D341Med (cell line): ENCODE measurements at places on chromosomes 11 and 22.

GRCh38 chr22:49678137-49678841 is 149.4 kb downstream of the BRD1 start:
- peak; percentile 16 for DNase-seq

- no peak for DNase-seq
These were observed 132.4 kb downstream of the RBFOX2 start for GRCh38 chr22:35896111-35896705.

GRCh38 chr11:69156673-69157155 is 979 bp downstream of the SMIM38 start:
- DNase-seq: no peak

GRCh38 chr22:43131773-43132501 is 11.3 kb downstream of the MCAT start:
- no peak for DNase-seq

DNA sequence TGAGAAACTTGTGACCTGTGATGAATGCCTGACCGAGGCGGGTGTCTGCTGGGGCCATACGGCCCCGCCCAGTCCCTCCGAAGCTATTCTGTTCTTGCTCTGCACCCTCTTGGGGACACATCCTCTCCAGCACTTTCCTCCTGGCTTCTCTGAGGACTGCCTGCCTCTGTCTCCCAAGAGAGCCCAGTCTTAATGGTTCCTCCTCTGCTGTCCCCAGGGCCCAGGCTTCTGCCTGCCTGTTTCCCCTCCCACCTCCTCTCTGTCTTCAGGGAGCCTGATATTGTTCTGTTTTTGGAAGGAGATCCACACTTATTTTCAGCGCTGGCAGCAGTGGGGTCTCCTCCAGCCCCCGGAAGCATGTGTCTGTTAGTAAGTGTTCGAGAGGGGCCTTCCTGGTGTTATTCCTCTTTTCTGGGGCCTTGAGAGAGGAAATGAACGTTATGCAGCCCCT is 18.7 kb downstream of the SYNGR1 start:
- peak; percentile 68 for DNase-seq

DNA sequence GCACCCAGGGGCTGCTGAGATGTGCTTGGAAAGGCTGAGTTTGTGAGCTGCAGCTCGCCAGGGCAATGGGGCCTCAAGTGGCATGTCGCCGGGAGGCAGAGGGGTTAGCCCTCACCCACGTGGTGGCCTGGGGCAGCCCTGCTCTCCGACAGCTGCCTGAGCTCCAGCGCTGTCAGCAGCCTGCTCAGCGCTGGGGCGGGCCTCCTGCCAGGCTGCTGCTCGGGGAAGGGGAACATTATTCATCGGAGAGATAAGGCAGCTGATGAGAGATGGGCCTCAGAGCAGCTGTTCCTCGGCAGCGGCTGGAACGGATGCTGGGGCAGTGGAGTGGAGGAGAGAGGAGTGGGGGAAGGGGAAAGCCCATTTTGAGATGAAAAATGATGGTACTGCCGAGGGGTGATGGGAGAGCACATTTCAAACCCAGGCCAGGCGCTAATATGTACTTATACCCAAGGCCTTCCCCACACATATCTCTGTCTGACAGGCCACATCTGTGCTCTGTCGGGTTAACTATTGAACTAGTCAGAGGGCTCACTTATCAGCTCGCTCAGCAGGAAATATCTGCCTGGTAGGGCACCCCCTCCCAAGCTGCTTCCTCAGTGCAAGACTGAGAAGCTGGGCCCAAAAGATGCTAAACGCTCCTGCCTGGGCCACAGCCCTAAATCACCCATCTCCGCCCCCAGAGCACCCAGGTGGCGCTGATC is 79.5 kb downstream of the TIMP3 start:
- DNase-seq: no peak

DNA sequence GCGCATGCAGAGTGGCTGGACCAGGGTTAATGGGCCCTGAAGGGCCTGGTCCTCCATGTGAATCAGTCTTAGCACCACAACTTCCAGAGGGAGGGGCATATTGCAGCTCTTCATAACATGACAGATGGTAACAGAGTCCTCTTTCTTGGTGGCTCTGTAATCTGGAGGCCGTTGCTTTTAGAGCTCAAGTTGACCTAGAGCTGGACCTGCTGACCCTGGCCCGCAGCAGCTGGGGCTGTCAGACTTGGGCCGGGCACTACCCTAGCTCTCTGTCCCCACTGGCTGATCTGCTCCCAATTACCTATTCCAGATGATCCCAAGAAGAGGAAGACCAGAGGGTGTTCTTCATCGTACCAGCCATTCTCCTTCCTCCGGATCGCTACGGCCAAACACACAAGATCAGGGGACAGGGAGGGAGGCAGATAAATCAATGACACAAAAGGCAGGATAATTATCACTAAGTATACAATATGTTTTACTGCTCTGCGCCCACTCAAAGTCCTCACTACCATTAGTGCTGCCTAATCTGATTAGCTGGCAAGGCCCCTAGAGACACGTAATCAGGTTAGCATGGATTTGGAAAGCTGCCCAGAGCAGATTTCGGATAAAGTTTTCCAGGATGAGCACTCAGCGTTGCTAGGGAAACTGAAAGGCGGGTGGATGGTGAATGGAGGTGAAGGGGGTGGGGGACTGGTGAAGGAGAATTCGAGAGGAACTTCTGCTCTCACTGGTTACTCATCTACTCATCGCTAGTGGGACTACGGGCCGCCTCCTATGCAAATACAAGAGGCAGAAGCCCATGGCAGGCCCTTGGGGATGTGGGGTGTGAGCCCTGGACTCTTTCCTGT is 64.5 kb upstream of the PHOX2A start:
- peak; percentile 85 for DNase-seq

GRCh38 chr22:31344578-31345330 is 1.4 kb downstream of the PATZ1 start:
- no peak for DNase-seq

GRCh38 chr11:47955061-47955755 is 25.2 kb upstream of the PTPRJ start:
- DNase-seq: no peak

- no peak for DNase-seq
These were observed 11.9 kb downstream of the HIRA start for GRCh38 chr22:19419464-19420178.

- no peak for DNase-seq
These were observed 31.0 kb downstream of the IGSF9B start for GRCh38 chr11:133925756-133926155.

GRCh38 chr22:38353701-38354100 is 36.5 kb upstream of the CSNK1E start:
- DNase-seq: no peak

DNA sequence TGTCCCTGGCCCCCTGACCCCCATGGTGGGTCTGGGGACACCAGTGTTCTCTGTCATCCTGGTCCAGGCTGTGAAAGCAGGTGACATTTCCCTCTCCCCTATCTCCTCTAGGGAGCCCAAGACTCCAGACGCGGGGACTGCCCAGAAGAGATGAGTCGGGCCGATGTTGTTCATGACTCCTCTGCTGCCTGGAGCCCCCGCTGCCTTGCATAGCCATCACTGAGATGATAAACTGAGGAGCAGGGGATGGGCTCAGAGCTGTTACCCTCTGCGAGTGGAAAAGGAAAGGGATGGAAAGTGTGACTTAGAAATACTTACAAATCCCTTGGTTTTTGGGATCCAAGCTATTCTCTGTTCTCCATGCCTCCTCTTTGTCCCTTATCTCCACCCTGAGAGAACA is 209.6 kb downstream of the DSCAML1 start:
- no peak for DNase-seq

- no peak for DNase-seq
These were observed 6.6 kb downstream of the ARRB1 start for GRCh38 chr11:75344761-75345454.

DNA sequence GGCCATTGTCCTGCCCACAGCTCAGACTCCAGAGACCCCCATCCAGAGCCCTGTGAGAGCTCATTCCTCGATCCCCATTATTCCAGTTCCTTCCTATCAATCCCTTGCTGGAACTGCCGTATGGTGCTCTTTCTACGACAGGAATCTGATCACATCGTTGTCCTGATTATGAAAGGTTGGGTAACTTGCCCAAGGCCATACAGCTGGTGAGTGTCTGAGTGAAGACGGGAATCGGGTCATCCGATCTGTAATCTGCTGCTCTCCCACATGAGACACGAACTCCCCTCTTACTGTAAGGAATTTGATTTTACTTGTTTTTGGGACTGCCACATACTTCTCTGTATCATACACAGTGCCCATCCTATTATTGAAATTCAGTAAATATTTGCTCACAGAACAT is 149.1 kb downstream of the OPCML start:
- no peak for DNase-seq

DNA sequence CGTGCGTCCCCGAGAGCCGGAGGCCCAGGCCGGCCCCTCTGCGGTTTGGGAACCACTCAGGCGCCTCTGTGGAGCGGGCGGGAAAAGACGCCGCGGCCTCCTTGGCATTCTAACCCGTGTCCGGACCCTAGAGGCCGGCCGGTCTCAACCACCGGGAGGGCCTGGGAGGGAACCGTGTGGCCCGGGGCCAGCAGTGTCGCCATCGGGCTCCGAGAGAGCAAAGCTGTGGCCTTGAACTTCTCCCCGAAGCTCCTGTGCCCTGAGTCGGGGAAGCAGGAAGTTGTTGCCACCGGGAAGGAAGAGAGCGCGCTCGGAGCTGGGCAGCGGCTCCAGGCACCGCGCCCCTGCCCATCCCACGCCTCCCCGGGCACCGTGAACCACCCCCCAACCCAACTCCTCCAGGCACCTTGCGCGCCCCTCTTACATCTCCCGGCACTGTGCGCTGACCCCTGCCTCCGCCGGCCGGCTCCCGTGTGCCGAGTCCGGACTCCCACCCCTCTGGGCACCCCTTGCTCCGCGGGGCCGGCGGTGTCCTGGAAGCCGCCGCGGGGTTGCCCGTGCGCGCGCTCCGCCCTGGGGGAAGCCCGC is 80.0 kb upstream of the PPARA start:
- DNase-seq: peak; percentile 49

DNA sequence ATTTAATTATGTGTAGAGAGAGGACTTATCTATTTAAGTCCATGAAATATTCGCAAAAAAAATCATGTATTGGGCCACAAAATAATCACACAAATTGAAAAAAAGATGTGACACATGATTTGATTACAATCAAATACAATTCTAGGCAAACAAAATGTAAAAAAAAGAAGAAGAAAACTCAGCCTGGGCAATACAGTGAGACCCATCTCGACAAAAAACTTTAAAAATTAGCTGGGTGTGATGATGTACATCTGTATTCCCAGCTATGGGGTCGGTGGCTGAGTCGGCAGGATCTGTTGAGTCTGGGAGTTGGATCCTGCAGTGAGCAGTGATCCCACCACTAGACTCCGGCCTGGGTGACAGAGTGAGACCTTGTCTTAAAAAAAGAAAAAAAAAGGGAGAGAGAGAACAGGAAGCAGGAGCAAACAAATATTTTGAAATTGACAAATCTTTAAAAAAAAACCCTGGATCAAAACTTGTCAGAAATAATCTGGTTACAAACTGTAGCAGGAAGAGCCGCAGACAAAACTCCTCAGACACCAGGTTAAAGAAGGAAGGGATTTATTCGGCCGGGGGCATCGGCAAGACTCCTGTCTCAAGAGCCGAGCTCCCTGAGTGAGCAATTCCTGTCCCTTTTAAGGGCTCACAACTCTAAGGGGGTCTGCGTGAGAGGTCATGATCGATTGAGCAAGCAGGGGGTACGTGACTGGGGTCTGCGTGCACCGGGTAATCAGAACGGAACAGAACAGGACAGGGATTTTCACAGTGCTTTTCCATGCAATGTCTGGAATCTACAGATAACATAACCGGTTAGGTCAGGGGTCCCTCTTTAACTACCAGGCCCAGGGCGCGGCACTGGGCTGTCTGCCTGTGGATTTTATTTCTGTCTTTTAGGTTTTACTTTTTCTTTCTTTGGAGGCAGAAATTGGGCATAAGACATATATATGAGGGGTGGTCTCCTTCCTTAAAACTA is 3.3 kb upstream of the TYMP start:
- no peak for DNase-seq

DNA sequence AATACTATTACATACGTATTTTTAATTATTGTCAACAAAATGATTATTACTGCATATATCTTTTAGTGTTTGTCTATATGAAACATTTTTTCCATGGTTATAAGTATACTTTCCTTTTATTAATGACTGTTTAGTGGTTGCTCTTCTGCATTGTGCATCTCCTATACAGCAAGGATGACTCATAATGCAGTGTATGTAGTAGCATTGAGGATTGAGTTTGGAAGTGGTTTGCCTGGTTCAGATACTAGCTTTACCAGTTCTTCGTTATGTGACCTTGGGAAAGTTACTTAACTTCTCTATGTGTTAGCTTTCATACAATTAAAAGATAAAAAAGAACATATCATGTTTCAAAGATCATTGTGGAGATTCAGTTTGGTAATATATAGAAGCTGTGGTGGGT is 44.1 kb downstream of the CHORDC1 start:
- no peak for DNase-seq

DNA sequence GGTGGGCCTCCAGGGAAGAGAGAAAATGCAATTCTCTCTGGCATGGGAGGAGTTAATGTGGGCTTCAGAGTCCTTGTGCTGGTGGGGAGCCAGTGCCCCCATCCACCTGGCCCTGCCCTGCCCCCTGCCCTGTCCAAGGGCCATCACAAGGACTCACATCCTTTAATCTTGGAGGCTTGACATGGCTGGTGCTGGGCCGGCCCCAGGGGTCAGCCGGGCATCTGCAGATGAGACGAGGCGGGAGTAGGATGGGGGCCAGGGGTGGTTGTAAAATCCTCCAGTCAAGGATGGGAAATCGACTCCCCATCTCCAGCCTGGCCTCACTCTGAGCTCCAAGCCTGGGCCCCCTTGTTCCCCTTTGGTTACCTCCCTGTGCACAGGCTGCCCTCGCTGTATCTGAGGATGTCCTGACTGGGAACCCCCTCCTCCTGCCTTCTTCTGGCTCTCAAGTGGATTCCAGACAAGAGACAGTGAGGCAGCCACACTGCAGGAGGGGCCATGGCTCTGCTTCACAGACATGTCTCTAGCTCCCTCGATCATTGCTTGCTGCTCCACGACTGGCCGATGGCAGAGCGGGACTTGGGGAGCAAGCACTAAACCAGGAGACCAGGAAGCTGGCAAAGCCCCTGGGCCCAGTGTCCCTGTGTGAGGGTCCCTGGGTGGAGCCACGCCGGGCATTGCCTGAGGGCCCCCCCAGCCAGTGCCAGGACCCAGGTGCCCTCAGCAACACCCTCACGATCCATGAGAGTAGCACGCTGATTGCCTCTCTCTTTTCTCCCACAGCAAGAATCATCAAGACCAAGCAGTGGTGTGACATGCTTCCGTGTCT is 1120.5 kb downstream of the BRD1 start:
- no peak for DNase-seq

- DNase-seq: no peak
These were observed 37.5 kb downstream of the KIRREL3 start for GRCh38 chr11:126963115-126963514.

- no peak for DNase-seq
These were observed 144.9 kb downstream of the ARHGAP42 start for GRCh38 chr11:100831929-100832494.

- DNase-seq: no peak
These were observed 65.5 kb downstream of the AAMDC start for GRCh38 chr11:77886401-77886800.
